Stimulated activated CD4-positive, alpha-beta T cell treated with anti-CD3 and anti-CD28 coated beads, Interleukin-1b, Interleukin-23, amount 100 ng/mL, for 4 hours (primary cell): ENCODE measurements at places on chromosomes 12 and 14.

- no peak for DNase-seq
These were observed 89.5 kb downstream of the FBXO33 start for GRCh38 chr14:39342768-39343167.

DNA sequence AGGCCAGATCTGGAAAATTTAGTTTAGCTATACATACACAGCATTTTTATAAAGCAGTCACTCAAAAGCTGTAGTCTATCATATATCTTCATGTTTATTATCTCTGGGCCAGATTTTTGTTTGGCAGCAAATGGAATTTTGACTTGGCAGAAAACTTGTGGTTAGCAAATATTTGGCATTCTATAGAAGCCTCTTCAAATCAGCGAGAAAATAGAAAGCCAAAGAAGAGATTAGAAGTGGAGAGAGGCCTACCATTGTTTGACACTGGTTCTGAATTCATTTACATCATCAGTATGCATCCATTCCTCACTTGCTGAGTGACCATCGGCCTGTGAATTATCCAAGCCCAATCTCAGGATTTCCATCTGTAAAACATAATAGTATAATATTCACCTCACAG lies 1077.6 kb downstream of the GALC start:
- DNase-seq = no peak

DNA sequence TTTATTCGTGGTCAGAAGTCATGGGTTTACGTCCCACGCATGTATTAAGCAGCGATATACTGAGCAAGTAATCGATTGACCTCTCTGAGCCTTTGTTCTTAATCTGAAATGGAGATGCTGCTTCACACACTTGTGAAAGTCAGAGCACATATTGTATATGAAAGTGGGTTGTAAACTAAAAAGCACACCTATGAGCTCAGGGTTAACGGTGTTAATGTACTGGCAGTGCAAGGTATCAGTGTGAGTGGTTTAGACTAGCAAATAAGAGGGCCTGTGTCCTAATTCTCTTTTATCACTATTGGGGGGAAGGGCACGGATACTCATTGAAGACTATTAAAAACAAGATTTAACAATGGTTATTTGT lies 676 bp downstream of the MRPL42 start:
- no peak for DNase-seq

- no peak for DNase-seq
These were observed 1.4 kb downstream of the SYNE3 start for GRCh38 chr14:95515080-95515489.

- no peak for DNase-seq
These were observed 2.0 kb upstream of the ACVR1B start for GRCh38 chr12:51949342-51950030.

GRCh38 chr12:76275511-76276093 lies 72.6 kb downstream of the BBS10 start:
- DNase-seq = no peak

DNA sequence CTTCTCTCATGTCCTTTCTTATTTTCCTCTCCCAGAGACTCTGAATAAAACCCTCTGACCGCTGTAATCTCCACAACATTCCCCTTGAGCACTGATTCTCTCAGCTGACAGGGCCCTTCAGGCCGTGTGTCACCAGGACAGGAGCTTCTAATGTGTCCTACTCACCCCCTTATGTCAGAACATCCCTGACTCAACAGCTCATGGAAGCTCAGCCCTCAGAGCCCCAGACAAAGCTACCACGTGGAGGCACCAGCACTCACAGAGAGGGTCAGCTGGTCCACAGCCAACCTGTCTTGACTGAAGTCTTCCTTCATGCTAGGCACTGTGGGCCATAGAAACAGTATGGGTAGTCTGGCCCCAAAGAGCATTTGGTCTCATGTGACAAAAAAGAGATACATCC lies 49.8 kb downstream of the SMUG1 start:
- no peak for DNase-seq
